Adipocyte (in vitro differentiated cells): ENCODE measurements at places on chromosomes 12 and 14.
A peak's percentile ranks its signal among the peaks of the same experiment; 100 is the strongest.

DNA sequence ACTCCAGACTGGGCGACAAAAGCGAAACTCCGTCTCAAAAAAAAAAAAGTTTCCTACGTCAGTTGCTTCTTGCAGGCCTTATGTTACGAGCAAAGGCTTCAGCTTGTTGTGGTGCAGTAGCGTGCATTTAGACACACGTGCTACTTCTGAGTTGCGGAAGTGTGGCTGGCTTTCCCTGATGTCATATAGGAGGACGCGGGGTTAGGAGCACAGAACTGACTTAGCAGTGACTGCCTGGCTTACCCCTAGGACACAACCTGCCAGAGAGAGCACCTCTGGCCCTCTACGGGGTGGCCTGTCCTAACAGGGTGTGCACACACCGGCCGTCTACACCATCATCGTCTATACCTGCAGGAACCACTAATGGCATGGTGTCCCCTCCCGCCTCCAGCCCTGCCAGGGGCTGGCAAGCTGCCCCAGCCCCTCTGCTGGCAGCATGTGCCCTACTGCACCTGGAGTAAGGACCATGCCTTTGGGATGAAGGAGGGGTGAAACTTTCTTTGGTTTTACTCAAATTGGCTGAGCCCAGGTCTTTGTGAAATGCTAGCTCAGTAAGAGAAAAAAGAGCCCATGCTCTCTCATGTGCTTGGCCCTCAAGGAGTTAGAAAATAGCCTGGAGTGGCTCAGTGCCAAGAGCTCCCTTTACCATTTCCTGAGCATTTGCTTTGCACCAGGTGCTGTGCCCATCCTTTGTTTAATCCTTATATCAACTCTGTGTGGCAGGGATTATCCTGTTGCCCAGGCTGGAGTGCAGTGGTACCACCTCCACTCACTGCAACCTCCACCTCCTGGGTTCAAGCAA, 1.7 kb upstream of the GPR68 start:
- DNase-seq: no peak

GRCh38 chr14:85409481-85410210, 120.3 kb upstream of the FLRT2 start:
- DNase-seq: peak; percentile 19

GRCh38 chr12:107759410-107759809, 1.5 kb downstream of the PRDM4 start:
- DNase-seq: peak; percentile 65

GRCh38 chr14:102949801-102950451, 27.5 kb downstream of the AMN start:
- no peak for DNase-seq
